Left ventricle myocardium inferior (tissue), 1 donor: ENCODE measurements at places on chromosomes 12 and 14.

GRCh38 chr12:87930033-87930432 is 99.2 kb downstream of the C12orf50 start:
- H3K27me3 ChIP-seq = peaks cover 6% of the 10 kb centered on the region
- H3K4me3 ChIP-seq = no peak overlapping the region
- H3K4me1 ChIP-seq = no peaks in the 10 kb centered on the region
- no peak for DNase-seq

- H3K4me1 ChIP-seq = peaks cover 25% of the 10 kb centered on the region
- no peak overlapping the region for H3K27ac ChIP-seq
- peaks cover 28% of the 10 kb centered on the region for H3K36me3 ChIP-seq
- H3K27me3 ChIP-seq = no peaks in the 10 kb centered on the region
These were observed 13.9 kb downstream of the ADGRD1 start for GRCh38 chr12:130967636-130968035.

DNA sequence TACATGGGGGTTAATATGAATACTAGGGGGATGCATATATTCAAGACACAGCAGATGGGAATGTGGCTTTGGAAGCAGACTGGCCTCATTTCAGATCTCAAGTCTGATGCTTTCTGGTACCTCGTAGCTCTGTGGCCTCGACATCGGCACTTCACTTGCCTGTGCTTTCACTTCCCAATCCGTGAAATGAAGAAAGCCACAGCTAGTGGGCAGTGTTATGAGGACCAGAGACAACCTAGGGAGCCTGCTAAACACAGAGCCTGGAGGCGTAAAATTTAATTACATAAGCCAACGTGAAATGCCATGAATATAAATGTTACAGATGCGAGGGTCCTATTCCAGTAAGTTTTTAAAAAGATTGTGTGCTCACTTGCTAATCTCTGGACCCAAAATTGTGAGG is 286.0 kb downstream of the TMEM132D start:
- H3K4me3 ChIP-seq = no peak overlapping the region
- H3K36me3 ChIP-seq = no peaks in the 10 kb centered on the region
- no peaks in the 10 kb centered on the region for H3K4me1 ChIP-seq
- no peaks in the 10 kb centered on the region for H3K27me3 ChIP-seq
- H3K27ac ChIP-seq = no peak overlapping the region

DNA sequence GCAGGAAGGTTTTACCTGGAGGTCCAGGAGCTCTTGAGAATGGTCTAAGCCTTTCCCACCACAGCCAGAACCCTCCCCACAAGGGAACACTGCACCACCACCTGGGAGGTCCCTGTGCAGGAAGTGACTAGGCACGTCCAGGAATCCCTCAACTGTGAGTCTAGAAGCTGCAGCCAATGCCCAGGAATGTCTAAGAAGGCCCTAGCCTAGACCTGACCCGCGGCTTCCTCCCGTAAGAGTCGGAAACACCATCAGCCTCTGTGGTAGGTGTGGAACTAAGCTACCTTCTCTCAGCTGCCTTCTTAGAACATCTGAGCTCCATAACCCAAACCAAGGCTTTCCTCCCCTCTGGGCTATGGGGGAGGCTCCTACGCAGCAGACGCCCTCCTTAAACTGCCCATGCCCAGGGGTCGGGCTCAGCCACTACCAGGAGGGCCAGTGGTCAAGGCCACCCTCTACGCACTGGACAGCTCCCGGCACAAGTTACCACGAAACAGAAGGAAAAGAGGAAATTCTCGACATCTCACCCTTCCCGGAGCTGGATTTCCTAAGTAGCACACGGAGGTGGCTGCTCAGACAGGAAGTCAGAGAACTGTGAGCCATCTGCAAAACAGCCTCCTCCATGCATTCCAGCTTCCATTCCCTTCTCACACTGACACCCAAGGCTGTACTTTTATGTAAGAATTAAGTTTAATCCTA is 25.5 kb downstream of the ZFYVE21 start:
- peaks cover 26% of the 10 kb centered on the region for H3K4me1 ChIP-seq
- H3K27me3 ChIP-seq = no peaks in the 10 kb centered on the region
- H3K36me3 ChIP-seq = peaks cover 99% of the 10 kb centered on the region
- H3K4me3 ChIP-seq = no peak overlapping the region

GRCh38 chr14:78970677-78971076 is 800.5 kb downstream of the NRXN3 start:
- no peak for DNase-seq
- H3K27me3 ChIP-seq = no peaks in the 10 kb centered on the region
- no peaks in the 10 kb centered on the region for H3K36me3 ChIP-seq
- no peaks in the 10 kb centered on the region for H3K4me1 ChIP-seq
- H3K27ac ChIP-seq = no peak overlapping the region
- H3K4me3 ChIP-seq = no peak overlapping the region

GRCh38 chr12:120378036-120378435 is 9.1 kb upstream of the MSI1 start:
- no peak overlapping the region for H3K27ac ChIP-seq
- H3K4me3 ChIP-seq = no peak overlapping the region
- no peak for DNase-seq

- no peaks in the 10 kb centered on the region for H3K27me3 ChIP-seq
- no peak for DNase-seq
- H3K27ac ChIP-seq = peak overlapping the region; percentile 86
- no peaks in the 10 kb centered on the region for H3K36me3 ChIP-seq
These were observed 429.1 kb downstream of the RAD51B start for GRCh38 chr14:68248481-68249255.

DNA sequence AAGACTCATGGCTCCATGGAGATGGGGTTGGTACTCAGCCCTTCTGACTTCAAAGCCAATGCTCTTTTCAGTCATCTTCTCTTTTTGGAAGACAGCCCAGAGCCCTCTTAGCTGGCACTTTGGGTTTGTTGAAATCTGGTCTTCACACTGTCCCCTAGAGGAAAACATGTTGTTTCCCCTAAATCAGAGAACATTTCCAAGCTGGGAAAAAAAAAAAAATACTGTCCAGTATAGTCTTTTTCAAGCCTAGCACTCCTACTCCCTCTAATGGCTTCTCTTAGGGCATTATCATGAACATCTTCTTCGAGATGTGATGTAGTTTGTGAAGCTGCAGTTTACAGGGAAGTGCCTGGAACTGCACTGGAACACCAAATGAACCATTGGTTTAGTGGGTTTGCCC is 3.0 kb upstream of the ZC3H14 start:
- DNase-seq = no peak
- no peaks in the 10 kb centered on the region for H3K27me3 ChIP-seq
- H3K36me3 ChIP-seq = no peaks in the 10 kb centered on the region
- peaks cover 46% of the 10 kb centered on the region for H3K4me1 ChIP-seq
- no peak overlapping the region for H3K27ac ChIP-seq

DNA sequence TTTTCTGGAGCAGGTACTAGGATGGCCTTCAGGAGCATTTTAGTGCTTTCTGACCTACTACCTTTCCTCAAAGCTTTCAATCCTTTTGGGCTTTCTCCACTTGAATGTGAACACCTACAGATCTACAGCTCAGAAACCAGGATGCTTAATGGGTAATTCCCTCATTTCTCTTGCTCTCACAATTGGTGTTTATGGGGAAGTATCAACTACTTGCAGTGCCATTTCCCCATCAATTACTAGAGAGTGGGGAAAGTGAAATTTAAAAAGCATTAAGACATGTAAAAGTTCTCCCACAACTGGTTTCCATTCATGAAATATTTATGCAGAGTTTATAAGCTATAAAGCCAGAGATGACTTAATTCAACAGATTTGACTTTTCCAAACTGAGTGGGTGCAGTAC is 2.1 kb upstream of the YY1 start:
- peaks cover 57% of the 10 kb centered on the region for H3K4me1 ChIP-seq
- H3K36me3 ChIP-seq = no peaks in the 10 kb centered on the region
- H3K27me3 ChIP-seq = no peaks in the 10 kb centered on the region
- DNase-seq = no peak
- H3K27ac ChIP-seq = peak overlapping the region; percentile 99
